Neural crest cell (in vitro differentiated cells): ENCODE measurements at places on chromosomes 1 and 21. TPM values are rescaled to one million over a fixed set of nuclear protein-coding genes. Genes with fewer than 3 reads are reported as not detected.

NPHS2 gene
- total RNA-seq: not detected in 2 replicates

PLD5 gene
- total RNA-seq: 0.84 and 1.1 TPM in 2 replicates

MLLT11 gene
- 63.9 and 66.1 TPM in 2 replicates for total RNA-seq

TFF3 gene
- not detected in 2 replicates for total RNA-seq

LRRC53 gene
- not detected in 2 replicates for total RNA-seq

STPG1 gene
- 6.6 and 7.7 TPM in 2 replicates for total RNA-seq

CGN gene
- total RNA-seq: 6.7 and 7.2 TPM in 2 replicates

LCE6A gene
- not detected in 2 replicates for total RNA-seq

ANGPTL3 gene
- total RNA-seq: not detected in 2 replicates

VAV3 gene
- 2.6 and 2.9 TPM in 2 replicates for total RNA-seq

KRTAP11-1 gene
- not detected in 2 replicates for total RNA-seq
